ENCODE measurements at places on chromosomes 5 and 9.

DNA sequence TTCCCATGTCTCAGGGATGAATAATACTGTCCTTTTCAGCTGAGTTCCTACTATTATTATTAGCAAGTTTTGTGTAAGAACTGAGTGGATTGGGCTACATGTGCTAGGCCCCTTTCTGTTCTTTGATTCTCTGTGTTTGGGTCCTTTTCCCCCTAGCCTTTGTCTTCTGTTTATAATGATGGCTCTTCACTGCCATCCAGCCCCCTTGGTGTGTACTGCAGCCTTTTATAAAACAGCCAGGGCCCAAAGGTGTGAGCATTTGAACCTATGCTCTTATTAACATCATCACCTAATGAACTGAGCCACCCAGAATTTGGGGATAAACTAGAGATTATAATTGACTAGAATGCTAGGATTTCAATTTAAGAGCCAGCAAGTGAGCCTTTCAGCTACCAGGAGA is 52.6 kb downstream of the PLAC8L1 start:
- no peak for DNase-seq

DNA sequence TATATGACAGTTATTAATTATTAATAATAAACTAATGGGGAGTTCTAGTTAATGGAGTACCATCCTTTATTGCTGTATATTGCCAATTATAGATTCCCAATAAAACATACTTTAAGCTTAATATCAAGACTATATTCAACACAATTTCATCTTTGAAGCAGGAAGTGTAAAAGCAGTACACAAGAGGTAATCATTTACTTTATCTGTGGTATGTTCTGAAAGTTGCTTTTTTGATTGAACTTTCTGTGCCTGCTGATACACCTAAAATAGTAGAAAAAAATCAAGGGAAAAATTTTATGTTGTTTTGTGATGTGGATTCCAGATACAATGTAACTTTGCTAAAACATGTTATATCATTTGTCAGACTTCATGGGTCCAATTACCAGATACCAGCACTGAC is 58.0 kb downstream of the ACO1 start:
- DNase-seq = no peak

- DNase-seq = no peak
Observed at GRCh38 chr9:98019098-98019497, 36.0 kb downstream of the ANP32B start.

- DNase-seq = no peak
Observed at GRCh38 chr5:126364206-126364902, 58.9 kb upstream of the GRAMD2B start.

- DNase-seq = no peak
Observed at GRCh38 chr5:44770780-44771717, 37.7 kb upstream of the MRPS30 start.

DNA sequence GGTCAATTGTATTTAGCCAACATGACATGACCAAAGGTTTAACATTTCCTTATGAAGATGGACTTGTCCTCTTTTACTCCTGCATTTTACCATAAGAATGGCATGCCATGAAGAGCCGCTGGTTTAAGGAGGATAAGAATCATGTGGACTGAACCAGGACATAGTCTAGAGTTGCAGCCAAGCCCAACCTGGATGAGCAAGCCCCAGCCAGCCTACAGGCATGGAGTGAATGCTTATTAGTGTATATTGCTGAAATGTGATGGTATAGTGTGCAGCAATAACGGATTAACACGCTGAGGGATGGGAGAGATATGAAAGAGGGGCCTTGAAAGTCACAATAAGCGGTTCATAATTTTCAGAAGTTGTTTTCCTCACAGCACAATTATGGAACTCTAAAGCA is 523.2 kb downstream of the NTRK2 start:
- no peak for DNase-seq

DNA sequence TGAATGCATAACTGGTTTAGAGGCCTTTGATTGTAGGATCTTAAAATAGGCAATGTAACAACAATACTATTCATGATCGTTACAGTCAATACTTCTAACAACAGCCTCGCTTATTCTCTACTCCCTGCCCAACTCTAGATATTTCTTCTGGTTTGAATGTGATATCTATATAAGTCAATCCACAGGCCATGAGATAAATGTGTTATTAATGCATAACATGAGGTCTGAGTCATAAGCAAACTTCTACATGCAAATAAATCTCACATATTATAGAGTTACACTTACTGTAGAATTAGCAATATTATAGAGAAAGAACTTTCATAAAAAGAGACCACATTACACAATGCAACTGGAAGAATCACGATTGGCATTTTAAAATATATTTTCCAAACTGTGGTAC is 2.9 kb upstream of the ALDOB start:
- DNase-seq = no peak

- no peak for DNase-seq
Observed at GRCh38 chr9:745761-746380, 95.6 kb upstream of the DMRT1 start.

- DNase-seq = no peak
Observed at GRCh38 chr5:102845041-102845440, 89.9 kb downstream of the PAM start.

DNA sequence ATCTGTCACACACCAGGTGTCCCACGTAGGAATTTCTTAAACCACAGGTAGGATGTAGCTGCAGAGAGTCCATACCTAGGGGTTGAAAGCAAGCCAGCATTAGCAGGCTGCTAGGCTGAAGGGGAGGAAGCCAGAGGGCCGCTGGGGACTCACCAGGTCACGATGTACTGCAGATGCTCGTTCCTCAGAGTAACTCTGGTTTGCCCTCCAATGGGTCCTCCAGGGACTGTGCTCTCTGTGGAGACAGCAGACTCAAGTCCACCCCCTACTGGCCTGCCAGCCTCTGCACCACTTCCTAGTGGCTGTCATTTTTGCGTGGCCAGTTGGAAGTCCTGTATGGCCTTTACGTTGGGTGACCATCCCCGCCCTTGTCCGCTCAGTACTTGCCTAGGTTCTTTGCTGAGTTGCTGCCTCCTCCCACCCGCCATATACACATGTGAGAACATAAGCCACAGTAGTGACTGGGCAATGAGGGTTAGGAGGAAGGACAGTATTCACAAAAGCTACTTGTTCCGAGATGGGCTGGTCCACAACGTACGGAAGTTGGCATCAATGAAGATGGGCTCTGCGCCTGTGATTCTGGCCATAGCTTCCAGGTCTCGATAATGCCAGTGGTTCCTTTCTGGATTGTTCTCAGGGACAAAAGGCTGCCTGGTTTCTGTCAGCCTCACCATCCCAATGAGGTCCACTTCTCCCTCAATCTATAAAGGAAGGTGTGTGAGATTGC is 4.1 kb downstream of the RPL7A start:
- DNase-seq = no peak

GRCh38 chr9:86405086-86405491 is 50.9 kb upstream of the TUT7 start:
- DNase-seq = no peak

GRCh38 chr9:108158236-108158995 is 668.8 kb upstream of the KLF4 start:
- DNase-seq = no peak

GRCh38 chr5:85140471-85140870 is 755.8 kb upstream of the EDIL3 start:
- DNase-seq = no peak

DNA sequence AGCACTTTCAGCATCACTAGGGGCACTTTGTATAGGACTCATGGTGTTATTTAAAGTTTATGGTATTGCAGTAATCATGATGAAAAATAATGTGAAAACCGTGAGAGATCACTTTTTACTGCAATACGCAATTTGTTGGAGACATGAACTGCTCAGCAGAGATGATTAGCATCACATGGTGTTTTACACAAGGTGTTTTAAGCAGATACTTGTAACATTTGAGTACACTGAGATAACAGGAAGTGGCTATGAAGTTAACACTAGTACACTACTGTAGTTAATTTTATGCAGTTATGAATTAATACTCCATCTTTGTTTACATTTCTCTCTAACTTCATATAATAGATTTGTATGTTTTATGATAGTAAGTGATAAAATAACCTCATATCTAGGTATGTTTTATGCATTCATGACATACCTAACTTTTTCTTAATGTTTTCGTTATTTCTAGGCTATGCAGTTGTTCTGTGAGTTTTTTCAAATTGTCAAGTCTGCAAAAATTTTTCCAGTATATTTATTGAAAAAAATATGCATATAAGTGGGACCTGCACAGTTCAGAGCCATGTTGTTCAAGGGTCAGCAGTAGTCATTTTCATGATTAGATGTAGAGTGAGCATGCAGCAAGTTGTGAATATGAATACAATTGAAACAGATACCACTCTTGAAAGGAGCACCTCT is 13.0 kb downstream of the SUB1 start:
- DNase-seq = no peak
